ENCODE measurements at places on chromosomes 11 and 22.

GRCh38 chr11:17927681-17928343, 85.0 kb downstream of the SERGEF start:
- no peak for DNase-seq

- DNase-seq: no peak
Observed at GRCh38 chr11:113396690-113397089, 9.1 kb downstream of the ANKK1 start.

DNA sequence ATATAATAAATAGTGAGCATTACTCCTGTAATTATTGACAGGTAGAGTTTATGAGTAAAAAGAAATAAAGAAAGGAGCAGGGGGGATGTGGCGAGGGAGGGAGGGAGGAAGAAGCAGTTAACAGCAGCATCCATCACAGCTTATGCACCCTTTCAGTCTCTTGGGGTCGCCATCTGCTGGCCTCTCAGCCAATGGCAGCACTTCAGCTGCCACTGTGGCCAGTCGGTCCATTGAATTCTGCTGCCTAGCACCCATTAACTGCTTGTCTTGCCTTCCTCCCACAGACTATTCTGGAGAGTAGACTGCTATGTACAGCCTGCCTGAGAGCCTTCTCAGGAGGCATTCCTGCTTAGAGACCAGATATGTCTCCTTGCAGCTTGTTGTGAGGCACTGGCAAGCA, 388.3 kb downstream of the TENM4 start:
- no peak for DNase-seq

DNA sequence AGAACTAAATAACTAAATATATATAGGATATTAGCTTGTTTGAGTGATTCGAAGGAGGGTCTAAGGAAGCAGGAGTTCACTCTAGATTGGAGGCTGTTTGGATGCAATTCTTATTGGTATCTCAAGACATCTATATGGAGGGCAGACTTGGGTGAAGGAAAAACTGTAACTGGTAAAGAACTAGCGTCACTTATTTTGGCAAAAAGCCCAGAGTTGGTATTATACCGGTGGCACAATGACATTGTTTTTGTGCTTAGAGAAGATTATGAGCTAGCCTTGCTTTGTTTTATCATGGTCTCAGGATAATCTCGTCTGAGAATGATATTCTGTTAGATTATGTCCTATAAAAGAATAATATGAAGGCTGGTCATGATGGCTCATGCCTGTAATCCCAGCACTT, 6.0 kb upstream of the SLC35F2 start:
- DNase-seq: no peak

- DNase-seq: peak; percentile 36
Observed at GRCh38 chr11:44659641-44660040, 67.1 kb upstream of the TSPAN18 start.

GRCh38 chr11:69700278-69701140, 3.3 kb downstream of the FGF19 start:
- DNase-seq: peak; percentile 89

- DNase-seq: no peak
Observed at GRCh38 chr22:48424201-48424627, 1403.5 kb downstream of the BRD1 start.

- DNase-seq: no peak
Observed at GRCh38 chr22:42664976-42665831, 16.0 kb upstream of the CYB5R3 start.

DNA sequence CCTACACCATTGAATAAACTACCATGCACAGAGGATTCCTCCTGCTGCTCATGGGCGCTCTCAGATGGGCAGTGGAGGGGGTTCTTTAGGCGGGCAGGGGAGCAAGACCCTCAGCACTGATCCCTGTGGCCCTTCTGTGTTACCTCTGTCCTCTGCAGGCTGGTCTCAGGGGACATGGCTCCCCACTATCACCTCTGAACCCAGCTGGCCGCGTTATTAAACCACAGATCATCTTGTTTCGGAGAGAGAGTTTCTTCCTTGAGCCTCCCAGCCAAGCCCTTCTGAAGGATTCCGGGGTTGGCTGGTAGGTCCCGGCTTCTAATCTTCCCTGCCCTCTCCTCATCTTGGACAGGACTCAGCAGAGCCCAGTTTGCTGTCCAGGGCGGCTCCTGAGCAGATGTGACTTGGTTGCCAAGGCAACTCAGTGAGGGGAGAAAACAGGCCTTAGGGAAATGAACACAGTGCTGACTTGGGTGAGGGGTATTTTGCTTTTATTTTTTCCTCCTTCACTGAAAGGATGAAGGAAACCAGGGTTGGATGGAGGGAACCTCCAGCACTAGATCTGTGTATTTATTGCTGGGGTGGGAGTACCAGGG, 13.3 kb downstream of the APOL3 start:
- DNase-seq: no peak

- no peak for DNase-seq
Observed at GRCh38 chr11:34332524-34332923, 25.3 kb downstream of the ABTB2 start.

DNA sequence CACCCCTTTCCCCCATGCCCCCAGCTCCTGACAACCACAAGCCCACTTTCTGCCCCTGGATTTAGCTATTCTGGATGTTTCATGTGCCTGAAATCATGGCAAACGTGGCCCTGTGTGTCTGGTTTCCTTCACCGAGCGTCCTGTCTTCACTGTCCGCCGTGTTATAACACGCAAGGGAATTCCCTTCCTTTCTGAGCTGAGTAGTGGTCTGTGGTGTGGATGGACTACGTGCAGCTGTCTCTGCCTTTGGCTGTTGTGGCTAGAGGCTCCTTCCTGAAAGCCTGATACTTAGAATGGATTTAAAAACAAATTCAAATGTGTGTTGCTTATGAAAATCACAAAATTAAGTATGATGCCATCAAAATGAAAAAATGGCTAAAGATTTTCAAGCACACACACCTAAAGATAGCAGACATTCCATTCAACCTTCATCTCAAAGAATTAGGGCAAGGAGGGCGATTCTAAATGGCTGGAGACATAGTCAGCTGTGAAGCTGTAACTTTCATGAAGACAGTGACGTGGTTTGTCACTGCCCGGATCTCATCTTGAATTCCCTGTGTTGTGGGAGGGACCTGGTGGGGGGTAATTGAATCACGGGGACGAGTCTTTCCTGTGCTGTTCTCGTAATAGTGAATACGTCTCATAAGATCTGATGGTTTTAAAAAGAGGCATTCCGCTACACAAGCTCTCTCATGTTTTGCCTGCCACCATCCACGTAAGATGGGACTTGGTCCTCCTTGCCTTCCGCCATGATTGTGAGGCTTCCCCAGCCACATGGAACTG, 30.5 kb downstream of the KCNQ1 start:
- DNase-seq: no peak

GRCh38 chr11:76553554-76554476, 109.0 kb downstream of the EMSY start:
- no peak for DNase-seq

GRCh38 chr11:125431481-125431880, 64.6 kb downstream of the FEZ1 start:
- DNase-seq: no peak

GRCh38 chr11:102047305-102047924, at the start of gene CFAP300:
Gene CFAP300 (plus strand): TSS chr11:102047437. CDS start chr11:102047471, 34 bp downstream.
- peak; percentile 93 for DNase-seq

DNA sequence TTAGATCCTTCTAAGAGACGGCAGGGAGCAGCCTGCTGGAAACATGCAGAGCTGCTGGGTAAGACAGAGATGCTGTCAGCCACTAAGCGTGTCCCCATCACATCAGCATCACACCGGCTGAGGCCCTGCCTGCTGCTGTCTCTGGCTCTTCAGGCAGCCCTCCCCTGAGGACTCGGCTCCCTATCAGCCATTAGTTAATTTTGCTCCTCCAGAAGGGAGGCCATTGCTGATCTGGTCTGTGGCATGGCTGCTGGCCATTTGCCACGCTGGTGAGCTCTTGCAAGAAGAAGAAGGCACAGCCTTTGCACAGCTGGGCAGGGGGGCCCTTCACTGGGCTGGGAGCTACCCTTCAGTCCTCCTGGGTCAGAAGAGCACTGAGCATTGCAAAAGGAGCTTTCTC, 131.2 kb upstream of the PARVA start:
- DNase-seq: no peak

- DNase-seq: peak; percentile 64
Observed at GRCh38 chr11:10455637-10456487, 798 bp downstream of the AMPD3 start.

GRCh38 chr11:134951305-134951700, 539.3 kb upstream of the B3GAT1 start:
- peak; percentile 53 for DNase-seq

DNA sequence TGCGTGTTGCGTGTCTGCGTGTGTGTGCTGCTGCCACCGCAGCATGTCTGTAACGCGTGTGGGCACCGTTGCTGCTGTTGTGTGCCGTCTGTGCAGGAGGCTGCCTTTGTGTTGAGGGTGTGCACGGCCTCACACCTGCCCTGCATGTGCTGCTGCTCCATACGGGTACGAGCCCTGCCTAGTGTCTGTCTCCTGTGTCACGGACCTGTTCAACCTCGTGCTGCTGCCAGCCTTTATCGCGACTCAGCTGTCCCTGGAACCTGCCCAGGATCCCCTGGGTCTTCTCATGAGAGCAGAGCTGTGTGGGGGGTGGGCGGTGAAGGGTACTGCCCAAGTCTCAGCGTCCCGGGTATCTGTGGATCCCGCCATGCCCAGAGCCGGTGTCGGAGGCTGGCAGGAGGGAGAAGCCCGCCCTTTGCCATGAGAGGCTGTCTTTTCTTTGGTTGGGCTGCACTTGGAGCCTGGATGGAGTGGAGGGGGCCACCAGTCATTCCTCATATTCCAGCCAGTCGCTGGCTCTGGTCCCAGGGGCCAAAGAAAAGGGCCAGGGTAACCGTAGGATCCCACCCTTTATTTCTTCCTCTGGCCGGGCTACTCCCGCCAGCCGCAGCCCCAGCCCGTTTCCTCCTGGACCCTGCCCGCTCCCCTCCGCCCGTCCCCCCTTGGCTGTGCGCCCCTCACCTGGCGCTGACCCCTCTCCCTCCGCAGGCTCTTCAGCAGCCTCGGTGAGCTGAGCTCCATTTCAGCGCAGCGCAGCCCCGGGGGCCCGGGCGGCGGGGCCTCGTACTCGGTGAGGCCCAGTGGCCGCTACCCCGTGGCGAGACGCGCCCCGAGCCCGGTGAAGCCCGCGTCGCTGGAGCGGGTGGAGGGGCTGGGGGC, 7.8 kb upstream of the ACR start:
- DNase-seq: no peak

DNA sequence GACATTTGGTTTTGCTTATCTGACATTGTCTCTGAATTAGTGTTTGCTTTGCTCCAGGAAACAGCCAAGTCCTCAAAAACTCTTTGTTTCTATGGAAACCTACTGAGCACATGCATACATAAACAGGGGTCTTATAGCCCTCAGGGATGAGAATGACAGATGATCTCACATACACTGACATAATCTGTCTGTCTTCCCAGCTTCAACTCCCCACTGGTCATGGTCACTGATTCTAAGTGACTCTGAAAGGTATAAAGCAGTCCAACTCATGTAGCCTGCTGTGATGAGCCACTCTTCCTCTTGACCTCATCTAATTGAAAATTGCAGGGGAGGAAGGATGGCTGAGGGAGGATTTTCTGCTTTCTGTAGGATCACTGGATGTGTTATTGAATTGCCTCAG, 12.6 kb downstream of the ZNF143 start:
- DNase-seq: no peak

- DNase-seq: no peak
Observed at GRCh38 chr11:4903484-4903883, at the start of gene OR51A7. Gene OR51A7 (plus strand): TSS chr11:4903783. CDS start chr11:4907370, 3,587 bp downstream.

DNA sequence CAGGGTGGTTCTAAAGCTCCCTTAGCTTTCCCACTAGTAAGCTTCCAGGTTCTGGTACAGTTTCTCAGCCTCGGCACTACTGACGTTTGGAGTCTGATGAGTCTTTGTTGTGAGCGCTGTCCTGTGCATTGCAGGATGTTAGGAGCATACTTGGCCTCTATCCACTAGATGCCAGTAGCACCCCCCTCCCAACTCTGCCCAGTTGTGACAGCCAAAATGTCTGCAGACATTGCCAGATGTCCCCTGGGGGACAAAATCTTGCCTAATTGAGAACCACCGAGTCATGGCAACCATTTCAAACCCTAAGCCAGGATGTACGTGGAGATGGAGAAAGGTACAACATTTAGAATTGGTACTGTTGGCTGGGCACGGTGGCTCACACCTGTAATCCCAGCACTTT, 68.7 kb downstream of the PTPRJ start:
- DNase-seq: no peak

DNA sequence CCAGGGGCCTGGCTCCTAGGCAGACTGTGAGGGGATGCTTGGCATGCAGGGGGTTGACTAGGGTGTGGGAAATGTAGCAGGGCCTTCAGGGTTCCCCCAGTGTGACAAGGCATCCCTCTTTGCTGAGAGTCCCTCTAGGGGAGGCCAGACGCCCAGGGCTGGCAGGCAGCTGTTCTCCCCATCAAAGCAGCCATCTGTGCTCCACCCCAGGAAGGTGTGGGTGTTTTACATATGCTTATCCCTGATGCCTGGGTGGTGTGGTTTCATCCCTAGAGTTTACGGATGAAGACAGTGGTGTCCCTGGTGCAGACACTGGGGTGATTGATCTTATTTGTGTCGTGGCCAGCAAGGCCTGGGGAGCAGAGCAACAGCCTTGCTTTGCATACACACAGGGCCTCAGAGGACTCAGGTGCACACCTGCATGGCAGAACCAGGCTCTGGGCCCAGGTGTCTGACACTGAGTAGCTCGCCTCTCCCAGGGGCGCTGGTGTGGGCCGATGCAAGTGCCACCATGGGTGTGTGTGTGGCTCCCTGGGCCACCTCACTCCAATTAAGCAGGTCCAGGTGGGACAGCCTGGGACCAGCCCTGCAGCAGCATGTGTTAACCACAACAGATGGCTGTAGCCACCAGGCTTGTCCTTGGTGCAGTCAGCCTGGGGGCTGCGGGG, 74.2 kb downstream of the MED15 start:
- no peak for DNase-seq

GRCh38 chr11:127027000-127027399, 26.4 kb upstream of the KIRREL3 start:
- no peak for DNase-seq

DNA sequence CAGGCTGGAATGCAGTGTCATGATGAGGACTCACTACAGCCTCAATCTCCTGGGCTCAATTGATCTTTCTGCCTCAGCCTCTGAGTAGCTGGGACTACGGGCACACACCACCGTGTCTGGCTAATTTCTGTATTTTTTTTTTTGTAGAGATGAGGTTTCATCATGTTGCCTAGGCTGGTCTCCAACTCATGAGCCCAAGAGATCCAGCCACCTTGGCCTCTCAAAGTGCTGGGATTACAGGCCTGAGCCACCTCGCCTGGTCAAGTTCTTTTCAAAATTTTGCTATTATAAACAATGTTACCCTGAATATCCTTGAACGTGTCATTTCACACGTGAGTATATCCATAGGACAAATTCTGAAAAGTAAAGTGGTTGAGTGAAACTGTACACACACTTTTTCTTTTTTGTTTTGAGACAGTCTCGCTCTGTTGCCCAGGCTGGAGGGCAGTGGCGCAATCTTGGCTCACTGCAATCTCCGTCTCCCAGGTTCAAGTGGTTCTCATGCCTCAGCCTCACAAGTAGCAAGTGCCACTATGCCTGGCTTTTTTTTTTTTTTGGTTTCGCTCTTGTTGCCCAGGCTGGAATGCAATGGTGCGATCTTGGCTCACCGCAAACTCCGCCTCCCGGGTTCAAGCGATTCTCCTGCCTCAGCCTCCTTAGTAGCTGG, 21.6 kb upstream of the EP300 start:
- no peak for DNase-seq

- no peak for DNase-seq
Observed at GRCh38 chr11:129258205-129258604, 66.1 kb upstream of the ARHGAP32 start.

All from femur (tissue), 1 donor.